ENCODE measurements at places on chromosomes 7 and 10.
A peak's percentile ranks its signal among the peaks of the same experiment; 100 is the strongest.

- DNase-seq = no peak
These were observed 51.9 kb downstream of the OAT start for GRCh38 chr10:124366825-124367224.

DNA sequence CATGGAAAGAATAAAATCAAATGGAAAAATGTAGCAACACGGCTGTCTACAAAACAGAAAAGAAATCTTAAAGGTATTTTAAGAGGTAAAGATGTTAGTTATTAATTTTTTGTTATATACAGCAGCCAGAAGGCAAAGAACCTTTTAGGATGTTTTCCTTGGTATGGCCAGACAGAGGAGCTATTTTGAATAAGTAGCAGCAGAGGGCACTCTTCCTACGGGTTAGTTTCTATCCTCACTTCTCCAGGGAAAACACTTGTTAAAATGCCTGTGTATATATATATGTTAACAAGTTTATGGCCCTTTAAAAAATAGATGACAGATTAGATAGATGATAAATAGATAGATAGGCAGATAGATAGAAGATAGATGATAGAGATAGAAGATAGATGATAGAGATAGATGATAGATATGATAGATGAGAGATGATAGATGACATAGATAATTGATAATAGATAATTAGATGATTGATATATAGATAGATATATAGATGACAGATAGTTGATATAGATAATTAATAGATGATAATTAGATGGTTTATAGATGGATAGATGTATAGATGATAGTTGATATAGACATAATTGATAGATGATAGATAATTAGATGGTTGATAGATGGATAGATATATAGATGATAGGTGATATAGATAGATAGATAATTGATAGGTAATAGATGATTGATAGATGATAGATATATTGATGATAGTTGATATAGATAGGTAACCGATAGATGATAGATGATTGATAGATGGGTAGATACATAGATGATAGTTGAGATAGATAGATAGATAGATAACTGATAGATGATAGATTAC, 57.8 kb upstream of the WIPF3 start:
- no peak for DNase-seq

- DNase-seq = peak; percentile 50
These were observed 16.9 kb downstream of the TCAF1 start for GRCh38 chr7:143884969-143885559.

DNA sequence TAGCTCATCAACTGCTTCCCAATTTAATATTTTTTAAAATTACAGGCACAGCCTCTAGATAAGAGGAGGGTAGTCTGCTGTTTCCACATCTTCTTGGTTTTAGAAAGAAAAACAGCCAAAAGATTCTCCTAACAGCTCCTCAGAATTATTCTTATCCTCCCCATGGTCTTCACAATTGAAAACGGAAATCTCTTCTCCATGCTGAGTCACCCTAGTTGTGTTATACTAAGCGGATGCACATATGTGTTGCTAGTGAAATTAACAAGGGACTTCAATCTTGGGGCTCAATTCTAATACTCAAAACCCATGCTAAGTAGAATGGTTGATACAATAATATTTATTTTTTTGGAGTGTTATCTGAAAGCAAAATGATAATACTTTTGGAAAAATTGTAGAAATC, 71.9 kb upstream of the NPY start:
- DNase-seq = no peak

DNA sequence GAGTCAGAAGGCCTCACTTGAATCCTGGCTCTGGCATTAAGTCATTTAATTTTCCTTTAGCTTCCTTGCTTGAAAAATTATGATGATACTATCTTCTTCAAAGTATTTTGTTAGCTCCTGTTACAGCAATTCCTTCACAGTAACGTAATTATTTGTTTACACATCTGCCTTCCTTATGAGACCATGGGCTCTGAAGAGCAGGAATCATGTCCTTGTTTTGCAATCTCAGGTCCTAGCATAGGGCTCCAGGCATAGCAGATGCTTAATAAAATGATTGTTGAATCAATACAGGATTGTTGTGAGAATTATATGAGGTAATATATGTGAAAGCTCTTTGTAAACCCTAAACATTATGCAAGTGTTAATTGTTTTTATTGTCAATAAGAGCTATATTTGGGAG, 25.5 kb downstream of the KLHDC10 start:
- DNase-seq = no peak

DNA sequence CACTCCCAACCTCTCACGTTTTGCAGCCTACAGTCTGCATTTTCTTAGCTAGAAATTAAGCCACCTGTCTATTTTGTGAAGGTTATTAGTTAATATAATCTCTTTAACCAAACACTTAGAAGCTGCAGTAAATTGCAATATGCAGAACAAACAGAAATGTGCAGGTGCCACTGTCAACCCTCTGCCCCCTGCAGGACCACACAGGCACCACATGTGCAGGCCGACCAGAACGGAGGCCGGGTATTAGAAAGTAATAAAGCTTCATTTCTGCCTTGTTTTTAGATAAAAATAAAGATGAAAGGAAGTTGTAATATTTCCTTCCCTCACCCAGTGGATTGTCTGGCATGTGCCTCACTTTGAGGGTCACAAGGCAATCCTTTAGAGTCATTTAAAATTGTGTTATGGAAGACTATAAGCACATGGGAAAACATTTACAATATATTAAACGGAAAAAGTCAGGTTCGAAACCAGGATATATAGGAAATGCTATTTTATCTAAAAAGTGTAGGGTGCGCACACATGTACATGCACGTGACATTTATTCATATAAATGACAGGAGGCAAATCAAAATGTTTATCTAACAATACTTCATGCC, 158.2 kb downstream of the ARHGAP12 start:
- DNase-seq = no peak

- no peak for DNase-seq
These were observed 413.7 kb upstream of the GHITM start for GRCh38 chr10:83725567-83725966.

- no peak for DNase-seq
These were observed 42.8 kb downstream of the ARHGAP21 start for GRCh38 chr10:24680647-24681524.

GRCh38 chr10:33521062-33521461, 186.6 kb upstream of the NRP1 start:
- no peak for DNase-seq

DNA sequence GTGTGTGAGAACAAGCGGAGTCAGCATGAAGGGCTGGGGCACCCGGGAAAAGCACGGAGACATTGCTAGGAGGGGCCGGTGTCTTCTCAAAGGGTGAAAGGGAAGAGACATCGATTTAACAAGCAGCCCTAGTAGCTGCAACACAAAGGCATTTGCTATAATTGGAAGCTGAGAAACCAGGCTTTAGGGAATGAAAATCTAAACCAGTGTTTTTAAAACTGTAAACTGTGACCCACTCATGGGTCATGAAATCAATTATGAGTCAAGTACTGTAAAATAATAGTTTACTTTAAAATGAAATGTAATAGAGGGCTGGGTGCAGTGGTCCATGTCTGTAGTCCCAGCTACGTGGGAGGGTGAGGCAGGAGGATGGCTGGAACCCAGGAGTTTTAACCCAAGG, 128.7 kb upstream of the RHEB start:
- no peak for DNase-seq

DNA sequence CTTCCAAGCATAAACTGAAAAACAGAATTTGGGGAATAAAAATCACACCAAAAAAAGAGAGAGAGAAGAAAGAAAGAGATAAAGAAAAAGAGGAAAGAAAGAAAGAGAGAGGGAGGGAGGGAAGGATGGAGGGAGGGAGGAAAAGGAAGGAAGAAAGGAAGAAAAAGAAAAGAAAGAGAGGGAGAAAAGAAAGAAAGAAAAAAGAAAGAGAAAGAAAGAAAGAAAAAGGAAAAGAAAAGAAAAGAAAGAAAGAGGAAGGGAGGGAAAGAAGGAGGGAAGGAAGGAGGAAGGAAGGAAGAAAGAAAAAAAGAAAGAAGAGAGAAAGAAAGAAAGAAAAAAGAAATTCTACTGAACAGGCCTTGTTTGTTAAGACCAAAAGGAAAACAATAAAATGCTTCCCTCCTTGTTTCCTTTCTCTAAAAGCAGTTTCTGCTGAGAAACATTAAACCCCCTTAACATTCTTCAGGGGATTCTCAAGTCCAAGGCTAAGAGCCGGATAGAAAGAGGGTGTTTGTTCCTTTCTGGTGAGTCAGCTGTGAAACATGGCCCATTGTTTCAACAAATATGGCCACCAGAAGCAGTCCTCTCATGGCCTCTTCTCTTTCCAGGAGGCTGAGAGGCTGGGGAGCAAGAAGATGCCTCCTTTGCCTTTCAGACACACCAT, 46.9 kb upstream of the GPAM start:
- DNase-seq = no peak

DNA sequence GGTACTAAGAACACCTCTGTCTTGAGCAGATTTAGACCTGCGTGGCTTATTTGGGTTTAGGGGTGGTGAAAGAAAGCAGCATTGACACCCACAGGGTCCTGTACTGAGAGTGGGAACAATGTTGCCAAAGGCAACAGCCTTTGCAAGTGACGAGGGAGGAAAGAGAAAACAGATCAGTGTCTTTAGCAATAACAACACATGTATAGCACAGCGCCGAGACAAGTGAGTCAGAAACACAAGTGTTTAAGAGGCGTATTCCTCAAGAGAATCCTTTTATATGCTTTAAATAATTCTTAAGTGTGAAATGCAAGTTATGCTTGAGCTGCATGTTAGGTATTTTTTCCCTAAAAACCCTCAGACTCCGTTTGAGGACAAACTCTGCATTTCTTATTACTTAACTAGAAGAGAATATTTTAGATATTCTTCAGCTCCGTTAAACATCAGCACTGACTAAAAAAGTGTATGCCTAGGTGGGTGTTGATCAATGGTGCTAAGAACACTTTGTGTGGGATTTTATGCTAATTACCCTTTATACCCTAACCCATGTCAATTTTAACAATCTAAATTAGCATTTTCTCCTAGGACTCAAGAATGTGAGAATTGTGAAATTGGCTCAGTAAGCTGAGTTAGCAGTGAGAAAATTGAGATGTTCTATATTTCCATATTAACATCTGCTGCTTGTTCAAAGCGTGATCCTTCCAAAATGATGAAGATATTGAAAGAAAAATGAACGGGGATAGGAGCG, 1095.4 kb upstream of the CELF2 start:
- DNase-seq = no peak

DNA sequence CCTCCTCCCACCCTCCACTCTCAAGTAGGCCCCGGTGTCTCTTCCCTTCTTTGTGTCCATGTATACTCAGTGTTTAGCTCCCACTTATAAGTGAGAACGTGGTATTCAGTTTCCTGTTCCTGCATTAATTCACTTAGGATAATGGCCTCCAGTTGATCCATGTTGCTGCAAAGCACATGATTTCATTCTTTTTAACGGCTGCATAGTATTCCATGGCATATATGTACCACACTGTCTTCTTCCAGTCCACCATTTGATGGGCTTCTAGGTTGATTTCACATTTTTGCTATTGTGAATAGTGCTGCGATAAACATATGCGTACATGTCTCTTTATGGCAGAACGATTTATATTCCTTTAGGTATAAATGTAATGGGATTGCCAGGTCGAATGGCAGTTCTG, 51.0 kb downstream of the FAM171A1 start:
- no peak for DNase-seq

GRCh38 chr7:47938574-47939165, 9.6 kb downstream of the PKD1L1 start:
- no peak for DNase-seq

DNA sequence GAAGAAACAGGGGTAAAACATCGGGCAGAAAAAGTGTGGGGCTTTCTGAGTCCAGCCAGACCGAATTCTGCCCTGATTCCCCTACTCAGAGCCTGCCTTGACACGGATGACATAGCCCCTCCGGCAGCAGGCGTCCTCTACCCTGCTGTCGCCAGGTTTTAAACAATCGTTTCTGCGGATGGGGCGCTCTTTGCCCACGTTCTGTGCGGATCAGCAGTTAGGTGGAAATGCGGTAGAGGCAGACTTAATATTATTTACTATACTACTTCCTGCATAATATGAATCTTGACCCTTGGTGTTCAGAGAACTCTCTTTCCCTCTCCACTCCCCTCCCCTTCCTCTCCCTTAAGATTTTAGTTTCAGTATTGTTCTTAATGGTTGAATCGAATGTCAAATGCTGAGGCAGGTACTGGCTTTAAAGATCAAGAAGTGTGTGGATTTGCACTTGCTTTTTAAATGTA, 2.4 kb downstream of the GATA3 start:
- no peak for DNase-seq

DNA sequence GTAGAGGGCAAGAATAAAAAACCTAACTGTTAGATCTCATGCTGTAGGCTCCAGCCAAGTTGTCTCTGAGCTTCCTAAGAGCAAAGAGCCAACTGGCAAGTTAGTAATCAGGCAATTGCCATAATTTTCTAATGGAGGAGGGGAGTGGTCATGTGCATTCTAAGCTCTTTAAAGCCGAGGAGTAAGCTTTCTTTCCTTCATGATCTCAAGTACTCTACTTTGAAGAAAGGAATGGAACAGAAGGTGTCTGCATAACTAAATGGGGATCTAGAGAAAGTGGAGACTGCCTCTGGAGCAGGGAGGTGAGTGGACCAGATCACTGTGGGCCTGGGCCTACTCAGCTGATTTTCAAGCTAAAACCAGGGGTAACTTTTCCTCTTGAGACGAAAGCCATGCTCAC, 37.7 kb upstream of the TOMM7 start:
- DNase-seq = no peak

- DNase-seq = no peak
These were observed 5.3 kb downstream of the CYP3A7 start for GRCh38 chr7:99729486-99730237.

GRCh38 chr10:624605-625332, 64.7 kb downstream of the DIP2C start:
- no peak for DNase-seq

- DNase-seq = no peak
These were observed 4.4 kb upstream of the IRF5 start for GRCh38 chr7:128933180-128933891.

DNA sequence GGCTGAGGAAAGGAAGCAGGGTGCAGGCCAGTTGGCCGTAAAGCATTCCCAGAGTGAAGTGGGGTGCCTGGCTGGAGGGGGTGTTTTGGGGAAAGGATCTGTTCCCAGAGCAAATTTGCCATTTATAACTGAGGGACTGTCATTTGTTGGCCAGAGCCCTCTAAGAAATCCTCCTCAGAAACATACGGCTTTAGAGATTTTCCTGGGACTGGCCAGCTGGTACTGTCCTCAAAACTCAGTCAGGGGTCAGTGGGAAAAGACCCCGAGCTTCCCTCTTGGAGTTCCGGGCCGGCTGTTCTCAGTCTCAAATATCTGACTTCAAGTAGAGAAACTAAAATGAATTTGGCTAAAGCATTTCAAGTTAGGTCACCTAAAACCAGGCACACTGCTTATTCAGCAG, 55.9 kb downstream of the ETV1 start:
- no peak for DNase-seq

GRCh38 chr7:93626869-93627268, 52.3 kb upstream of the CALCR start:
- no peak for DNase-seq

Measured in progenitor cell of endocrine pancreas (in vitro differentiated cells).